ENCODE measurements at places on chromosomes 5 and 9.

DNA sequence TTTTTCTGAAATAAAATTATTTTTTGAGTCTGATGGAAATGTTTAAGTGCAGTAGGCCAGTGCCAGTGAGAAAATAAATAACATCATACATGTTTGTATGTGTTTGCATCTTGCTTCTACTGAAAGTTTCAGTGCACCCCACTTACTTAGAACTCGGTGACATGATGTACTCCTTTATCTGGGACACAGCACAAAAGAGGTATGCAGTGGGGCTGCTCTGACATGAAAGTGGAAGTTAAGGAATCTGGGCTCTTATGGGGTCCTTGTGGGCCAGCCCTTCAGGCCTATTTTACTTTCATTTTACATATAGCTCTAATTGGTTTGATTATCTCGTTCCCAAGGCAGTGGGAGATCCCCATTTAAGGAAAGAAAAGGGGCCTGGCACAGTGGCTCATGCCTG, 39.2 kb downstream of the FXN start:
- DNase-seq: no peak

DNA sequence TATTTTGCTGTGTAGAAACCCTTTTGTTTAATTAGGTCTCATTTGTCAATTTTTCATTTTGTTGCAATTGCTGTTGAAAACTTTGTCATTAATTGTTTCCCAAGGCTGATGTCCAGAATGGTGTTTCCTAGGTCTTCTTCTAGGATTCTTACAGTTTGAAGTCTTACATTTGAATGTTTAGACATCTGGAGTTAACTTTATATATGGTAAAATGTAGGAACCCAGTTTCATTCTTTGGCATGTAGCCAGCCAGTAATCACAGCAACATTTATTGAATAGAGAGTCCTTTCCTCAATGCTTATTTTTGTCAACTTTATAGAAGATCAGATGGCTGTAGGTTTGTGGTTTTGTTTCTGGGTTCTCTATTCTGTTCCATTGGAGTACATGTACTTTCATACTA, 1290.8 kb upstream of the CDH9 start:
- DNase-seq: no peak

DNA sequence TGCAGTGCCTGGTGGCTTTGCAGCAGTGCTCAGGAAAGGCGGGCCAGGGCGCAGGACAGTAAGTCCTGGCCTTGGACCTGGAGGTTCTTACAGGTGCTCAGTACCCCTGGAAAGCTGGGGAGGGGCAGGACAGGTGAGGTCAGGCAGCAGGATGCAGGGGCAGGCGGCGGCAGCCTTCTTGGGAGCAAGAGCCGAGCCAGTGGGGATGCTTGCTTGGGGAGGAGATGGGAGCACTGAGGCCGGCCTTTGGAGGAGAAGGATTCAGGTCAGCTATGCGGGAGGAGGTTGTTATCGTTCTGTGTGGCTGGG, 98.0 kb downstream of the COL5A1 start:
- no peak for DNase-seq

- DNase-seq: no peak
Observed at GRCh38 chr9:132040246-132040645, 39.4 kb downstream of the MED27 start.

DNA sequence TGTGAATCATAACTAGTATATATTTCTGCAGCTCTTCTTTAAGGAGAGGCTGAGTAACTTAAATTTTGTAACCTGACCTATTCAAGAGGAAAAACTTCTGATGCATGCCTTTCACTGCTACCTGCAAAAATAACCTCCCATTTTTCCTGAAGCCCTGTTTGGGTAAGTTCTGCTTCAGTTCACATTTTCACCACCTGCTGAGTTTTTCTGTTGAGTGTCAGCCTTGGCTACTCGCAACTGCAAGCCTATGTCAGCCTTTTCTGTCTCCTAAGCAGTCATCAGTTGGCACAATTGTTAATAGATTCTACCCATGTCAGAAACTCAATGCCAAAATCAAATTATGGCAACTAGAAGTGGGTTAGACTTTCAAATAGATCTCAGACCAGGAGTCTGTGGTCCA, 8.2 kb upstream of the TNFAIP8 start:
- no peak for DNase-seq

DNA sequence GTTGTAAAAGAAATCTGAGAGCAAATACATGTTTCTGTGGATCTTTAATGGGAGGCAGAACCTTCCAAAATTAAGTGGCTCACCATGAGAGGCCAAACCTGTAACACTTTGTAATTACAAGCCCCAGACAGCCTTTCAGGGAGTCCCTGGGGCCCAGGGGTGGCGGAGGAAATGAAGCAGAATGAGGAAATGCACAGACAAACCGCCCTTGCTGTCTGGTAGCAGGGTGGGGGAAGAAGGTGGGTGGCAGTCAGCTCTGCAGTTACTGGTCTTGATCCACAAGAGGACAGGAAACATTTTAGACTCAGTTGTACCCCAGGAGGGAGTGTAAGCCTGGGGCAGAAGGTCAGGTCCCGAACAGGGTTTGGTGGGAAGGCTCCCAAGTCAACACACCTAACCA, 6.5 kb downstream of the ARL14EPL start:
- DNase-seq: peak; percentile 59

DNA sequence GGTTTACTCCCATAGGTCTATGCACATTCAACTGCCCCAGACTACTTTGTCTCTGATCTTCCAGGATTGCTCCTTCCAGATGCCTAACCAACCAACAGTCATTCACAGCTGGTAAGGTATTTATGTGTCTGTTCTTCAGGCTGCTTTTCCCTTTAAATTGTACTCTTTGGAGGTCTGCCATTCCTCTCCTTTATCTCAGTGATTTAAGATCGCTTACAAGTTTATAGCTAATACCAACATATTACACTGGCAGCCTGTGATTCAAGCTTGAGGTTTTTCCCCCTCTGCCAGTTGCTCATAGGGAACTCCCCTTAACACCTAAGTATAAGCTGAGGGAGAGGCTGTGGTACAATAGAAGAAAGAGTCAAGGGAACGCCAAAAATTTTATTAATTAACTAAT, 711.7 kb upstream of the EDIL3 start:
- no peak for DNase-seq

DNA sequence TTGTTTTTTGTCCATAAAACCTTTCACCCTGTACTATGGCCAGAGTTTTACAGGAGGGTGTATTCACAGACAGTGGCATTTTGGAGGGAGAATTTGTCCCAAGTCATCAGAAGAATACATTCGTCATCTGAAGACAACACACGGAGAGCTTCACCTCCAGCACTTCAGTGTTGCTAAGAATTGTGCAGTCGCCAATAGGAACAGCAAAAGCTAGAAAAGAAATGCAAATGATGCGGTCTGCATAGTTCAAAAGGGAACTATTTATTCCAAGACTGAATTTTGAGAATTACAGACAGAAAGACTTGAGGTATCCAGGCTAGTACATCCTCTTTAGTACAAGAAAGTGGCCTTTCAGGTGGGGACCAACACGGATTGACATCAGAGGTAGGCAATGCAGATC, 399.2 kb upstream of the KIF2A start:
- DNase-seq: no peak
